Activated T-cell treated with anti-CD3 and anti-CD28 coated beads for 1 hour (primary cell): ENCODE measurements at places on chromosomes 1 and 21.

DNA sequence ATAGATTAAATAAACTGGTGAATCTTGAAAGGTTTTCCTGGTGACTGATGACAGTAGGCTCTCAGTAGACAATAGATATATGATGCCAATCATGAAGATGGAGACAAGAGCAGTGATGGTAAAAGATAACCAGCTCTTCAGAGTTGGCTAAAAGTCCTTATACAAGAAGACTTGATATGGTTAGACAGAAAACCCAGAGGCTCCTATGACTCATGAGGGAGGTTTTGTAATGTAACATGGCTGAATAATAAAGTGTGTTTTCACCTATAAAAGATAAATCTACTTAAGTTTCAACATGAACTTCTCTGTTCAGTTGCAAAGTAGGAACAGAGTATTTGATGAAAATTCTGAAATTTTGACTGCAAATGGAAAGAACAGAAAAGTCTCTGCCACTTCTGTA is 12.7 kb upstream of the CRNN start:
- DNase-seq: no peak

DNA sequence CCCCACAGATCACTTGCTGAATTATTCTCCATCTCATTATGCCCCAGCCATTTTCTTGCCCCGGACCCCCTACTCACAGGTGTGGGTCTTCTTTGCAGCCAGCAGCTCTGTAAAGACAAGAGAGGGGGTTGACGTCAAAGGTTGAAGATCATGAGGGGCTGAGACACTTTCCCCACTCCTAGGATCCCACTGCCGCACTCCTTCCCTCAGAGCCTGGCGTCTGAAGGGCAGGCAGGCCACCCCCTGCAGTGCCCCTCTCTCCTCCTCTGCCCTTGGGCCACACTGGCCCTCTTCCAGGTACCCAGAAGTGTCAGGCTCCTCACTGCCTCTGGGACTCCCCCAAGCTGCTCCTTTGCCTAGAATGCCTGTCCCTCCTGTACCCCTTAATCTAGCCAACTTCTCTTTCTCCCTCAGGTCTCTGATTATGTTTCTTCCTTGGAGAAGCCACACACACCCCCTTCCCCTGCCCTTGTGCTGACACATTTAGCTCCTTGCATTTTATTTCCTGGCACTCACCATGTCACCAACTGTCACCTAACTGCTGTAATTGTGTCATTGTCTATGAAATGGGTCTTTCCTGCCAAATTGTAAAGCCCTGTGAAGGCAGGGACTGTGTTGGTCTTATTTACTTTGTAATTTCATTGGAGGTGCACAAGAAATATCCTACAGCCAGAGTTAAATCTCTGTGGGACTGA is 2.1 kb downstream of the RORC start:
- DNase-seq: no peak

DNA sequence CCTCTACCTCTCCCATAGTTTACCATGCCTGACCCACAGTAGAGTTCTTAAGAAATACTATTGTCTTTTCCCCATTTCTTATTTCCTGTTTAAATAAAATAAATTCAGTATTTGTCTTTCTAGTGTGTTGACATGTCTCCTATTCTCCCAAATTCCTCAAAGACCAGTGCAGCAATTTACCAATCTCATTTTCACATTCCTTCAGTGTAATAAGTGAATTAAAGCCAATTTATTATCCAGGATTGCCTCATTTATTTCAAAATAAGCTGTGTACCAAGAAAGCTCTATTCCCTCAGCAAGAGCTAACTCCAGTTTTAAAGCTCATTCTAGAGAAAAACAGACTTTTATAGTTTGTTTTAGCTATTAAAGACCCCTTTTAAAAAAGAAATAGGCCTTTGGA is 49.9 kb downstream of the DISC1 start:
- DNase-seq: no peak

GRCh38 chr1:24724345-24725208 is 20.7 kb upstream of the CLIC4 start:
- no peak for DNase-seq

DNA sequence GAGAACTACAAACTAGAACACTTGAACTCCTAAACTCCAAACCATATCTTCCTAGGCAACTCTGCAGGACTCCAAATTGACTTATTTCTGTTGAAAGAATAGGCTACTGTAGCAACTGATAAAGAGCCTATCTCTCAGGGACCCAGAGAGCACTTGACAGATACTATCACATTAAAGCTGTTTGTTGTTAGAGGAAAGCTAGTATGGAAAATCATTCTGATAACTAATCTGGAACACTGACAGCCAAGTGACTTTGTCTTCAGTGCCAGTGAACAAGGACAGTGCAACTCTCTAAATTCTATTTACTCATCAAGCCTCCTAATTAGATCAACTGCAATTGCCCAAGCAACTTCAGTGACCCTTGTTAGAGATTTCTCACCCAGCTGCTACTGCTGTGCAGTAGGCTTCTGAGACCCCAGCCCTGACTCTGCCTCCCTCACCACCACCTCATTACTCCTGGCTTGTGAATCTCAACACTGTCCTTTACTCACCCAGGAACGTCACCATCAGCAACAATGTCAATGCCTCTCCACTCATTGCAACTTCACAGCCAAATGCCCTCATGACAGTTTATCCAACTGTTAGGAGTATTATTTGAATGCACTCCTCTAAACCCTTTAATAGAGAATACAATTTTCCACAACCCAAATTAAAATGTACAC is 7.4 kb upstream of the RGS13 start:
- no peak for DNase-seq

DNA sequence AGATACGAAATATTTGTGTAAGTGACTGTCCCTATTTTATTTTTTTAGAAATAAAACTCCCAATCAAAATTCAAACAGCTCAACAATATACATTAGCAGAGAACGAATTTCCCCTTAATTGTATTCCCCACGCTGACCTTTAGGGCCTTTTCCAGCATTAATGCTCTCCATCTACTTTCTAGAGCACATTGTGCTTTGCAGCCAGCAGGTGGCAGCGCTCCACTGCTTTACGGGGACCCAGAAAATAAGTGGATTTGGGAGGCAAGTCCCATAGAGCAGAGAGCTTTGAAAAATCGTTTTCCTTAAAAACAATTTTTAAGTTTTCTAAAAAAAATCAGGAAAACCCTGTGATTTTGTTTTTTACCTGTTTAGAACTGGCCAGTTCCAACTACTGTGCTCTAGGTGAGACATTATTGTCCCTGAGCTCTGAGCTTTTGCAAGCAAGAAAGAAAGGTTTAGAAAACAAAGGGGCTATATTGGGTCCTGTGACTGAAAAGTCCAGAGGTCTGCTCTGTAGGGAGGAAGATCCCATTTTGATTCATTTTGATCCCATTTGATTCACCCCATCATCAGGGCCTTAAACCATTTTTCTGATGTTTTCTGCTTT is 144.4 kb upstream of the ZNF644 start:
- peak; percentile 9 for DNase-seq

DNA sequence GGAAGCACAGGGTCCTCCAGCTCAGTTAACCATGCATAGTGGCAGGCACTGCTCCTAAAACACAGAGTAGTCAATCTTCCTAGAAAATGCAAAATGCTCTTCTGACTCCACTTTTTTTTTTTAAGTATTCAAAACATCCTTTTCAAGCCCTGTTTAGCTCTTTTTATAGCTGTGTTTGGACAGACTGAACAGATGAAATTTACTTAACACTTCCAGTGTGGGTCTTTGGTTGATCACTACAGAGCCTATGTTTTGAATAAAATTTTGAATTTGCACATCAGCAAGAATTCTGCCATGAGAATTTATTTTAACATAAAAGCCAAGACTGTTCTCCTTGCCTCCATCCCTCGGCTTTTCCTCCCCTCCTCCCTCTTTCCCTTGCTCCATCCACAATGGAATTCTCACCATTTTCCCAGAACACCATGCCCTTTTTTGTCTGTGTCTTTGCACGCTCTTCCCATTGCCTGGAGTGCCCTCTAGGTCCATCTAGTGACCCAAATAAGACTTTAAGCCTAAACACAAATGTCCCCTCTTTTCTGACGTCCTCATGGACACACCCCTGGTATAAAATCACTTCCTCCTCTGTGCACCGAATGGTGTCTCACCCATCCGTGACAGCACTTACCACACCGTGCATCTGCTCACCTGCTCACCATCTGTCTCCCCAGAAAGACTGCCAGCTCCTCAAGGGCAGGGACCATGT is 24.0 kb upstream of the CPT2 start:
- DNase-seq: no peak

- DNase-seq: no peak
These were observed 268.6 kb downstream of the KAZN start for GRCh38 chr1:14866911-14867612.

DNA sequence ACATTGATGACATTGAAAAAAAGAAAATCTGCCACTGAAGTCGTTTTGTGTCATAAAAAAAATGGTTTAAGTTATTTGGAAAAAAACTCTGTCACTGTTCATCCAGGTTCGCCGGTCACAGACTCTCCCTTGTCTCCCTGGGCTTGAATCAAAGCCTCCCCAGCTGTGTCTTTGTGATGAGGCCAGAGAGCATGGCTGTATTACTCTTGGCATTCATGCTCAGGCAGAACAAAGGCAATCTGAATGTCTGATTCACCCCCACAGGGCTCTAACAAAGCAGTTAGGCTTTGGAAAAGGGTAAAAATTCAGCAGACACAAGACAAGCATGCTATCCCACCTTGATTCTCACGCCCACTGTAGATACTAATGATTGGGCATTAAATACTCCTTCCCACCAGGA is 304.3 kb upstream of the PLD5 start:
- DNase-seq: no peak

DNA sequence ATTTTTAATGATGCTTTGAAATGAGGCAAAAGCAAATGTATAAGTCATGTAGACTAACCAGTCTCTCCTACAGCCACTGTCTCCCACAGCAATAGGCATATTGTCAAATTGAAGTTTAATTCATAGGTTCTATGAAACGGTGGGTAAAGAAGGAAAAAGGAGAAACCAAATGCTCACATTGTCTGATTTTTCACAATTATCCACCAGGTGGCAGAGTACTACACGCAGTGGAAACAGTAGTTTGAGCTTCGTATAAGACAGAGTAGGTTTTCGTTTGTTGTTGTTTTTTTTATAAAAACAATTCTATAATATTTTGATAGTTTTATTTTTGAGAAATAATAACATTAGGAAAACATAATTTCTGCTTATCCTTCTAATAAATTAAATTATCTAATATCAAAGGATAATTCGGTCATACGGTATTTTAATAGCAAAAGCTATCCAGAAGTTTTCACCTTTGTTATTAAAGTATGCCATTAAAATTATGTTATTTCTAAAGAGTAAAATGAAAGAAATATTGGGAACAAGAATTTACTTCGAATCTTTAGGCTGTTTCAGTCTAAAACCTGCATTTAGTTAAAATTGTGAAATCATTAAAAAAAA is 39.1 kb downstream of the TYW3 start:
- DNase-seq: no peak

DNA sequence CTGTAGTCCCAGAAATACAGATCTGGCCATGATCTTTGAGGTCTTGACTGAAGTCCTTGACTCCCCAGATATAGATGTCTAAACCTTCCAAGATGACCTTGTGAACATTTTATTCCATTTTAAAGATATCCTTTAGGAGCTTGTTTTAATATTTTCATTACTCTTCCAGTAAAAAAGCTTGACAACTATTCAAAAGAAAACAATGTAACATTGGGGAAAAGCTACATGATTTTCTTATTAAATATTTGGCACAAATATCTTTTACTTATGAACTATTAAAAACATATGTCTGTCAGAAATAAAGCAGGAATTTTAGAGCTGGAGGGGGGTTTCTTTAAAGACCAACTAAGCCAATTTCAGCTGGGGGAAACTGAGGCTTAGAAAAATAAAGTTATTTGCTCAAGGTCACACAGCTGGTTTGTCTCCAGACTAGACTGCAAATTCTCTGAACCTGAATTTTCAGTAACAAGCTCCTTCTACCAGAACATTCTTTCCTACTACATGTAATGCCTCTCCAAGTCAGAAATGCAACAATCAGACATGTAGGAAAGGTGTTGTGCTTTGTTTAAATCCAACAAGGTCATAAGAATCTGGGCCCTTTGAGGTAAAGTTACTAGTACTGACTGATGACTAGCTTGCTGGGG is 67.0 kb upstream of the PTCH2 start:
- DNase-seq: no peak

DNA sequence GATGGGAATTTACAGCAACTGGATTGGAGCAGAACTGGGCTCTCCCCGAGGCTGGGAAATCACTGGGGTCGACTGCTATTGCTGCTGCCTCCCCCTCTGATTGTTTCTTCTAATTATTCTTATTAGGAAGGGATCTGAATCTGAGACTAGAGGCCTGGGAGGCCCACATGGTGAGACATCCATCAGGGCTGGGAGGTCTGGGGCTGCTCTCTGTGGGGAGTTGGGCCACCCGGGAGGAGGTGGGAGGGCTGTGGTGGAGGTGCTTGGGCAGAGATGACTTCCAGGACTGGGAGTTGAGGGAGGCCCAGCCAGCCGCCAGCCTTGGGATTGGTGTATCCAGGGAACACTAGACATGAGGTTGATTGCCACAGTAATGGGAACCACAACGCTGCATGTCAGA is 247.9 kb downstream of the GRIK3 start:
- DNase-seq: no peak

- no peak for DNase-seq
These were observed 11.7 kb upstream of the ENO1 start for GRCh38 chr1:8889925-8890785.

- DNase-seq: no peak
These were observed 77.0 kb upstream of the IFFO2 start for GRCh38 chr1:19033515-19033839.
